ENCODE measurements at places on chromosomes 7 and 10.
A peak's percentile ranks its signal among the peaks of the same experiment; 100 is the strongest.

GRCh38 chr7:135291809-135292253 is 58.2 kb downstream of the STRA8 start:
- no peaks in the 10 kb centered on the region for H3K4me1 ChIP-seq
- H3K36me3 ChIP-seq = no peaks in the 10 kb centered on the region
- DNase-seq = peak; percentile 67
- no peak overlapping the region for H3K4me3 ChIP-seq
- H3K27me3 ChIP-seq = no peaks in the 10 kb centered on the region

DNA sequence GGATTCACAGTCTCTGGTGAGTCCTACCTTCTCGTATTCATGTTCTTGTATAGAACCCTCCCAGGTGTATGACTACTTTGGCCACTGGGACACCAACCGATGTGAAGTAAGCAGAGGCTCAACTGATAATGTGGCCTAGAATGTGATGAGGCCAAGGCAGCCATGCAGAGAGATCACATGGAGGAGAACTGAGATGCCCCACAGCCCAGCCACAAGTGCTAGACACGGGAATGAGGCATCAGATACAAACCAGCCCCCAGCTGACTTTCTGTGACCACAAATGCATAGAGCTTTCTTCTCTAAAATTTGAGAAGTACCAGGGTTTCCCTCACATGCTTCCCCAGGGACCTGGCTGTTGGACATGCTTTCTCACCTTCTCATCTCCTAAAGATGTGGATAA is 375.7 kb downstream of the CCSER2 start:
- H3K27ac ChIP-seq = no peak overlapping the region
- peak; percentile 77 for DNase-seq
- H3K4me1 ChIP-seq = no peaks in the 10 kb centered on the region
- no peaks in the 10 kb centered on the region for H3K27me3 ChIP-seq
- no peak overlapping the region for H3K4me3 ChIP-seq

- DNase-seq = no peak
- H3K27me3 ChIP-seq = no peaks in the 10 kb centered on the region
- peak overlapping the region; percentile 90 for H3K4me3 ChIP-seq
- H3K4me1 ChIP-seq = peaks cover 34% of the 10 kb centered on the region
- H3K27ac ChIP-seq = peak overlapping the region; percentile 99
Observed at GRCh38 chr10:72276013-72276387, 2.3 kb downstream of the DDIT4 start.

GRCh38 chr7:106433377-106433776 is 148.6 kb upstream of the NAMPT start:
- no peaks in the 10 kb centered on the region for H3K27me3 ChIP-seq
- no peak overlapping the region for H3K27ac ChIP-seq
- H3K4me3 ChIP-seq = no peak overlapping the region
- H3K36me3 ChIP-seq = no peaks in the 10 kb centered on the region

GRCh38 chr7:131057794-131058070 is 269.9 kb upstream of the MKLN1 start:
- H3K36me3 ChIP-seq = no peaks in the 10 kb centered on the region
- peaks cover 63% of the 10 kb centered on the region for H3K4me1 ChIP-seq
- no peaks in the 10 kb centered on the region for H3K27me3 ChIP-seq
- DNase-seq = no peak
- peak overlapping the region; percentile 72 for H3K27ac ChIP-seq

DNA sequence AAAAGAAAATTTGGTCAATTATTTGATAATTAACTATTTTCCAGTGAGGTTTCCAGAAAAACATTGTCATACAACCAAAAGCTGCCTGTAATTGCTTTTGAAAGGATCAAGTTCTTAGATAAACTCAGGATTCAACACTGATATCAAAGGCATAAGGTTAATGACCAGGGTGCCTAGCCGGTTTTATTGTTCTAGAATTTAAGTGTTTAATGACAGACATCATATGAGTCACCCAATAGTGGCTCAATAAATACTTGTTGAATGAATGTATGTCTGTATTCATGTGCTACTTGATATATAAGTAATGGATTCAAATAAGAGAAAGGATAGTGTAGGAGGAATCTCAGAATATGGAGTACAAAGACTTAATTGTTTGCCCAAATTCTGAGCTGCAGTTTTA is 196.1 kb upstream of the LRGUK start:
- no peak for DNase-seq
- H3K4me1 ChIP-seq = no peaks in the 10 kb centered on the region
- H3K4me3 ChIP-seq = no peak overlapping the region
- H3K36me3 ChIP-seq = no peaks in the 10 kb centered on the region

- no peaks in the 10 kb centered on the region for H3K27me3 ChIP-seq
- H3K27ac ChIP-seq = no peak overlapping the region
- H3K36me3 ChIP-seq = no peaks in the 10 kb centered on the region
Observed at GRCh38 chr7:27064661-27065060, 31.1 kb downstream of the HOXA1 start.

DNA sequence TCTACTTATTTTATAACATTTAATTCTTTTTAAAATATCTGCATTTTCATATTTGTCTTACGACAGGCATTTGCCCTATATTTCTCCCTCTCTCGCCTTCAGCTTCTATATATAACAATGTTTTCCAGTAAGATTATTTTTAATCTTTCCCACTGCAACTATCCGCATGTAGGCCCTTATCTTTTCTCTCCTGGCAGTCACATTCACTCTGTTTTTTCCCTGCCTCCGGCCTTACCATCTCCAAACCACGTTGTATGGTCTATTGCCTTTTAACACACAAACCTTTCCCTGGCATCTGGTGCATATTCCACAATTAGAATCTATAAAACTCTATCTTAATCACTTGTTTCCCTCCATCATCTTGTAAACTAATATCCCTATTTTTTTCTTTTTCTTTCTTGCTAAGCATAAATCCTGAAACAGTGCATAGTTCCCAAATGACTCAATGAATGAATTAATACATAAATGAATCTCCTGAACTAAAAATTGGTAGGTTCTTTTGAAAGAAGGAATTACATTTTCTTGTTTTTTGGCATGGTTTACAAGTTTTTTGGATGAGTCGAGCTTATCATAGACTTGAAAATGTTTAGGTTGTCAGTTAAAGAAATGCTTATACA is 173.2 kb downstream of the SEMA3A start:
- H3K36me3 ChIP-seq = no peaks in the 10 kb centered on the region
- no peak overlapping the region for H3K4me3 ChIP-seq
- H3K27me3 ChIP-seq = no peaks in the 10 kb centered on the region
- no peak overlapping the region for H3K27ac ChIP-seq
- DNase-seq = no peak

GRCh38 chr7:102117743-102118142 is 168.9 kb upstream of the SH2B2 start:
- no peaks in the 10 kb centered on the region for H3K4me1 ChIP-seq
- H3K27ac ChIP-seq = no peak overlapping the region
- H3K4me3 ChIP-seq = no peak overlapping the region
- peaks cover 23% of the 10 kb centered on the region for H3K36me3 ChIP-seq

- peaks cover 4% of the 10 kb centered on the region for H3K4me1 ChIP-seq
- H3K36me3 ChIP-seq = no peaks in the 10 kb centered on the region
- no peak overlapping the region for H3K4me3 ChIP-seq
Observed at GRCh38 chr10:58660575-58661255, 148.0 kb downstream of the BICC1 start.

- no peak for DNase-seq
- no peak overlapping the region for H3K27ac ChIP-seq
- no peaks in the 10 kb centered on the region for H3K36me3 ChIP-seq
- H3K4me3 ChIP-seq = peak overlapping the region; percentile 46
- H3K27me3 ChIP-seq = no peaks in the 10 kb centered on the region
- peaks cover 41% of the 10 kb centered on the region for H3K4me1 ChIP-seq
Observed at GRCh38 chr7:141073173-141073640, 657 bp upstream of the TMEM178B start.

DNA sequence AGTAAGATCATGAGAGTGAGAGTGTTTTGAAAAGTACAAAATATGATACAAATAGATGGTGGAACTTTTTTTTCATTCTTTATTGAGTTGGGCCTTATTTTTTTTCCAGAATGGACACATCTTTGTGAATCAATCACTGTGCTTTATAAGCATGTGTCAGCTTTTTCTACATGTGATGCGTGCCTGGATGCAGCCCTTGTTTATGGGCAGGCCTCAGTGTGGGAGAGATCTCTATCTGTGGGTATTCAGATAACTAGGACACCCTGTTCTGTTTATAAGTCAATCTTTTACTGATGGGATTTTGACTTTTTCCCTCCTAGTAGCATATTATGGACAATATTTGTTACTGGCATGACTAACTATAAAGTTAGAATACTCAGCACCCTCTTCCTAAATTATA is 42.9 kb upstream of the IKZF1 start:
- H3K27ac ChIP-seq = no peak overlapping the region
- no peaks in the 10 kb centered on the region for H3K27me3 ChIP-seq
- DNase-seq = no peak
- H3K4me3 ChIP-seq = no peak overlapping the region

GRCh38 chr10:100518761-100519241 is 860 bp downstream of the SEC31B start:
- peaks cover 14% of the 10 kb centered on the region for H3K4me1 ChIP-seq
- peaks cover 7% of the 10 kb centered on the region for H3K27me3 ChIP-seq
- no peak overlapping the region for H3K27ac ChIP-seq
- no peak for DNase-seq
- peak overlapping the region; percentile 32 for H3K4me3 ChIP-seq

DNA sequence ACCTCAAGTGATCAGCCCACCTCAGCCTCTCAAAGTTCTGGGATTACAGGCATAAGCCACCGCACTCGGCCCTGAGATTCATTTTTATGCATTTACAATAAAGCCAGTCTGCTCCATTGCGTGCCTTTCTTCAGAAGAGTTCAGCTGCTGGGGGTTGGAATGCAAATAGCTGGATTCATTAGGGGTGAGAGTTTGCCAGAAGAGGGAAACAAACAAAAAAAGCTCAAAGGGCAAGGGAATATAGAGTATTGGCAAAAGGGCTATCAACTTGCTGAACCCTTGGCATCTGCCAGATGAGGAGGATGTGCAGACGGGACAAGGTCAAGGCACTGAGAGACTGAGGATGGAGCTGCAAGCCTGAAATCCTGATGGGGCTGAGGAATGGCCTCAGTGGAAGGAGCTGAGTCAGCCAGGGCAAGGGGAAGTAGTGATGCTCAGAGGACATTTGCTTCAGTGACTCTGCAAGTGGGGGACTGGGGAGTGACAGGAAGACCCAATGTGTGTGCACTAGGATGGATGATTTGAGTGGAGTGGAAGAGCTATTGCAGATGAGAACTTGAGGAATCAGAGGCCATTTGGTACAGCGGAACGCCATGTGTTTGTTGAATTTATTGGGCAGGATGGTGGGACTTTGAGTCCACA is 75.0 kb upstream of the ARMC3 start:
- no peak overlapping the region for H3K27ac ChIP-seq
- H3K27me3 ChIP-seq = no peaks in the 10 kb centered on the region
- H3K4me1 ChIP-seq = peaks cover 17% of the 10 kb centered on the region
- H3K4me3 ChIP-seq = no peak overlapping the region
- H3K36me3 ChIP-seq = no peaks in the 10 kb centered on the region
- DNase-seq = no peak

Measured in vagina (tissue), 2 donors.